SHP77 (cell line): ENCODE measurements at places on chromosomes 1 and 21.

DNA sequence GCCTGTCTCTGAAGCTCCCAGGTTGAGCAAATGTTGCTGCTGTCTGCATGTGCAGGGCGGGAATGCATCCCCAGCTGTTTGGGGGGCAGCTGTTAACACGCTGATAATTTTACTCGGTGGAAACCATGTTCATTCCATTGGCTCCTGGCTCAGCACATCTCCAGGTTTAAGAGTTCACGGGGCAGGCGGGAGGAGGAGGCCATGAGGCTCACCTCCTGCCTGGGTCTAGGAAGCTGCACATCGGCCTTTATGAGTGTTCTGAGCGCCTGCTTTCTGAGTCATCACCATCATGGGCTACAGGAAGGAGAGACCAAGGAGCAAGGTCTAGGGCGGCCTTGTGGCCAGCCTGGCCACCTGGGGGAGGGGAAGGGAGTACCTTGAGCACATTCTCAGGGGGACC, 29.7 kb downstream of the AJAP1 start:
- no peak for DNase-seq

DNA sequence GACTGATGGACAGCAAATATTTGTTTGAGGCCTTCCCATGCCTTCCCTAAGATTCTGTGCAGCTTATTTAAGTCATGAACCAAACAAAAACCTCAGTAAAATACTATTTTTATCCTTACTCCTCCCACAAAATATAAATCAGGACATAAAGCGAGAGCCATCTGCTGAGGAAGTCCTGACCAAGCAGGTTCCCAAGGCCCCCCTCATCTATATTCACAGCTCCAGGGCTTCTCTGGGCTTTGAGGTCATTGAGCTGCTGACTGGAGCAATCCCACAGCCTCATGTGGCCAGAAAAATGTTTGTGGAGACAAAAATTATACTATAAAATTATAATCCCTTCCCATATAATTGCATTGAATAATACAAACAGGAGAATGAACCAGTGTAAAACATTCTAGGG, 846.2 kb downstream of the ADGRL2 start:
- DNase-seq: no peak

- no peak for DNase-seq
These were observed 125.9 kb upstream of the EDN2 start for GRCh38 chr1:41610361-41610760.

DNA sequence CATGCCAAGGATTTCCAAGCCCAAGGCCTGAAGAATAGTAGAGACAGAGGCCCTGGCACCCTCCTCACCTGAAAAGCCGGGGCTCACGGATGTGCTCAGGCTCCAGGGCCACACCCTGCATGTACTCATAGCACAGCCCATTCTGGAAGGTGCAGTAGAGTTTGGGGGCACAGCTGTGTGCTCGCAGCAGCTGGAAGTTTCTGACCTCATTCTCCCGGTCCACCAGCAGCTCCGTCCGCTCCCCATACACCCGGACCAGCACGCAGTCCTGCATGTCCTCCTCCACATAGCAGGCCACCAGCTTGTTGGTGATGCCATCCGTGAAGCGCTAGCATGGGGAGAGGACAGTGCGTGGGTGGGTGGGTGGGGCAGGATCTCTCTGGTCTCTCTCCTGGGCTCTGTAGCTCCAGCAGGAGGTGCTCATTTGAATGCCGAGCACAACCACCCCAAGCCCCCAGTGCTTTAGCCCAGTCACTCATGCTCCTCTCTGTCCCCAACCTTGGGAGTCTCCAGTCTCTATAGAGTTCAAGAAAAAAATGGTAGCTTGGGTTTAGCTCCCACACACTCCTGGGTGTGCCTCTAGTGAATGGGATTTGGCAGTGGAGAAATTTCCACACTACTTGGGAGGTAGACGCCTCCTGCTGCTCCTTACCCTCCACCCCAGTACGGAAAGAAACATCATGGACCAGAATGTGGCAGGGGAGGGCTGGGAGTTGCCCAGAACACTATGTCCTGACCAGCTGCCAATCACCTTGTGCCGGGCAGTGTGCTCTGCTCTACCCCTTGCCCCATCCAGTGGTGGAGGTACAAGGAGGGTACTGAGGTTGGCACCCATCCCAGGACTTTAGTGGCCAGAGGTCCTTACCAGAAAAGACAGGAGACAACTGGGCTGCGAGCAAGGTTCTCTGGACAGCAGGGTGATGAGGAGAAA, 1.9 kb downstream of the ETNK2 start:
- DNase-seq: no peak

DNA sequence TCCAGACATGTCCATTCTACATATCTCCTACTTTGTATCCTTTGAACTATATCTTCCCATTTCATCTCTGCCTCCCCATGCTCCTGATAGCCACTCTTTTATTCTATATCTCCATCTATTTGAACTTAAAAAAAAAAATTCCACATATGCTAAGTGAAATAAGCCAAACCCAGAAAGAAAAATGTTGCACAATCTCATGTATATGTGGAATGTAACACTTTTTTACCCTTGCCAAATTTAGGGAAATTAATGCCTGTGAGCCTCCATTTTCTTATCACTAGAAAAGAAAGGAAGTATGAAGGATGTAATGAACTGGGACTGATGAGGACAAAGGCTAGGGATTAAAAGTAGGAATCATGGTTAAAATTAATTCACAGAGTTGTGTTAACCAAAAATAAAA, 53.5 kb downstream of the RGS13 start:
- DNase-seq: no peak

DNA sequence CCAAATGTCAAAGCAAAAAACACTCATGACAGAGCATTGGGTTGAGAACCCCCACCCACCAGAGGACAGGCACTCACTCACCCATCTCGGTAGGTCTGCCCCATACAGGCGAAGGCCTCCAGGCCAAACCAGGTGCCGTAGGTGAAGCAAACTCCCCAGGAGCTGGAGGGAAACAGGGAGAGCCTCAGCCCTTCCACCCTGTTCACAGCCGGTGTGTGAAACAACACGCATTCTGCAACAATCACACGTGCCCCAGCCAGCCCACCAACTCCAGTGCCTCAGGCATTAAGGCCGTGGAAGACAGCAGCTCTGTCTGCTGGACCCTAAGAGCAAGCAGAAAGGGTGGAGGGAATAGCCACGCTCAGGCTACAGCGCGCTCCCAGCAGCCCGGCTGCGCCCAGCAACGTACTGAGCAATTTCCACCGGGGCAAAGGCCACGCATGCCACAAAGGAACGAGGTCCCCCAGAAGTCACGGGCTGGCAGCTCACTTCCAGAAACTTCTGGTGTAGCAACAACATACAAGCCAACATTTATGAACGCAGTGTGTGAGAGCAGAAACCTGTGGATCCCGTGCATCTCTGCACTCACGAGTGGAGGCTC, 11.4 kb upstream of the SPATC1L start:
- no peak for DNase-seq

- peak; percentile 3 for DNase-seq
These were observed 40.7 kb upstream of the SCMH1 start for GRCh38 chr1:41282679-41283317.

GRCh38 chr1:244444854-244445253, 6.9 kb downstream of the ADSS2 start:
- no peak for DNase-seq

DNA sequence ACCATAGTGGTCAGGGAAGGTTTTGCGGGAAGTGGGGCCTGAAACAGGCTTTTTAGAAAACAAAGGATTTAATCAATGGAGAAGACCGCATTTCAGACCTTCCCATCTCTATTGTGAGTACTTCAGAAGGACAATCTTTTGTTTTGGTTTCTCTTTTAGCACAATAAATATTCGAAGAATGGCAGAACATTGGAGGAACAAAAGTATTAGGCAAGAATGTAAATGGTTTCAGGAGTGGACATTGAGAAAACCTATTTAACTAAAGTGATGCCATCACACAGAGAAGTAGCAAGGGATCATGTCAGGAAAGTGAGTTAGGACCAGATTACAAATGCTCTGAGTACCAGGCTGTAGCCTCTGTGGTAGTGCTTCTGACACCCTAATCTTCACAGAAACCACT, 26.8 kb upstream of the UBE2U start:
- DNase-seq: no peak

- no peak for DNase-seq
These were observed 72.9 kb downstream of the SKI start for GRCh38 chr1:2300851-2301606.

DNA sequence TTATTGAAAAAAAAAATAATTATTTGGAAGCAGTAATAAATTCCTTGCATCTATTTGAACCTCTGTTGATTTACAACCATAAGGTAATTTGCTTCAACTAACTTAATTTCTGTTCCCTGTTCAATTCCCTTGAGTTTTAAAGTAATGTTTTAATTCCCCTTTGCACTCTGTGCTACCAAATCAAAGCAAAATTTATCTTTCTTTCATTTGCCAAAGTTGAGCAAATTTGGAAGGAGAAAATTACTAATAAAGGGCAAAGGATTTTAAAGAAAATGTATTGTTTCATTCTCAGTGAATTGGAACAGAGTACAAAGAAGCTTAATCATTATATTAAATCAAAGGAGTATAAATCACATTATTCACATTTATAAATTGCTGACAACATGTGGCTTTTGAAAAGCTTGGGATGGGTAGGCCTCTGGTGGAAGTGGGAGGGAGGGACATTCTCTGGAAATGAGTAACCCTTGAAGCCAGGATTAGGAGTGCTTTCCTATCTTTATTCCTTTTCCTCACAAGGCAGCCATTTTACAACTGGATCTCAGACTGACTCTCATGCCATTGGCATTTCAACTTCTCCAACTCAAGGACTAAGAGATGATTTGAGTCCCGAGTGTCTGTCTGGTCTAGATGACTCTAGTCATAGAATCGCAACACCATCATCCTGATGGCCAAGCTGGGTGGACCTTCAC, 331.6 kb upstream of the DUSP10 start:
- DNase-seq: no peak

- DNase-seq: no peak
These were observed 64.5 kb upstream of the PRRC2C start for GRCh38 chr1:171420810-171421209.

DNA sequence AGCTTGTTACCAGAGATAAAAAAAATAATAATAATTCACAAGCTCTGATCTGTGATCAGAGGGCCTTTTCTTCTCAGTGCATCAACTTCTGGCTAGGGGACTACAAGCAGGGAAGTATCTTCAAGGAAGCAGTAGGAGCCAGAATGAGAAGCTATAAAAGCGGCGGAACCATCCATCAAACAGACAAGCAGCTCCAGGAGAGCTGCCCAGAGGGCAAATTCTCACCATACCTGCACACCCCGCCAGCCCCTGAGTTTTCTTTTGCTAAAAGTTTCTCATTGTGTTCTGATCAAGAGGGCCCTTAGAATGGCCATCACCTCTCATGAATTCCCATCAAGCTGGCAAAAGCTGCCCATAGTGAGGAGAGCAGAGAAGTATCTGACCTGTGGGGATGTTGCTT, 99.4 kb downstream of the SMYD2 start:
- no peak for DNase-seq

GRCh38 chr1:231039161-231040018, 664 bp downstream of the FAM89A start:
- DNase-seq: peak; percentile 32

DNA sequence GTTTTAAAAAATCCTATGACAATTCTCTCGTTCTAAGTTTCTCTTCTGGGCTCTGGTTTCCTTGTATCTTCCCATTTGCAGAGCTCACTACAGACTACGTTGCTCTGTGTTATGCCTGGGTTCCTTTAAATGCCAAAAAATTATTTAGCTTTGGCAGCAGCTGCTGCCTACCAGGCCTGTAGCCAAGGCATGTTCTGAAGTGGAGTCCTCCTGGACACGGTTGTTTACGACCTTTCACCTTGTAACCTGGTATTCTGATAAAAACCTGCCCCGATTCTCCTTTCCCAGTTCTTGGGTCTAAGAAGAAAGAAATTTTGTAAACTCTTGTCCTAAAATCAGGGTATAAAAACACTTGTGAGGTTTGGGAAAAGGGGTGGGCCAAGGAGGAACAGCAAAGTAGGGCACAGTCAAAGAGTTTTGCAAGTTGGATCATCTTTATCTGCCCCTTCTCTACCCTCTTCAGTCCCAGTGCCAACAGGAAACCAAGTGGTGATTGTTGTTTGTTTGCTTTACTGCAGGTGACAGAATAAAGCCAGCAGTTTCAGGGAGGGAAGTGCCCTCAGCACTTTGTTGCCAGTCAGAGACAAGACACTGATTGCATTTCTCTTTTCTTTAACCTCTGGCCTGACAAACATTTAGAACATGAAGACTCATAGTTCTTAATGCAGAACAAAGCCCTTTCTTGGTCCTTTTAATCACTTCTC, 3.1 kb upstream of the TXNIP start:
- DNase-seq: peak; percentile 20

GRCh38 chr1:104291156-104291555, 541.5 kb downstream of the AMY1C start:
- DNase-seq: no peak

GRCh38 chr21:21179619-21180298, 181.6 kb downstream of the NCAM2 start:
- no peak for DNase-seq

GRCh38 chr21:37552496-37553029, 186.0 kb downstream of the DYRK1A start:
- DNase-seq: no peak

DNA sequence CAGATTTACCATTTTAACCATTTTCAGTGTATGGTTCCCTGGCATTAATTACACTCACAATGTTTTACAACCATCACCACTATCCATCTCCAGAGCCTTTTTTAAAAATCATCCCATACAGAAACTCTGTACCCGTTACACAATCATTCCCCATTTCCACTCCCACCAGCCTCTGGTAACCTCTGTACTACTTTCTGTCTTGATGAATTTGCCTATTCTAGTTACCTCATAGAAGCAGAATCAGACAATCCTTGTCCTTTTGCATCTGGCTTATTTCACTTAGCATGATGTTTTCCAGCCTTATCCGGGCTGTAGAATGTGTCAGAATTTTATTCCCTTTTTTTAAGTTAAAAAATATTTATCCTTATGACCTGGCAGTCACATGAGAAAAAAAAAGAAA, 33.0 kb downstream of the PGM1 start:
- no peak for DNase-seq

- DNase-seq: no peak
These were observed 346.2 kb upstream of the SNX7 start for GRCh38 chr1:98315309-98315708.

GRCh38 chr1:53573931-53574330, 114.7 kb downstream of the DMRTB1 start:
- no peak for DNase-seq

DNA sequence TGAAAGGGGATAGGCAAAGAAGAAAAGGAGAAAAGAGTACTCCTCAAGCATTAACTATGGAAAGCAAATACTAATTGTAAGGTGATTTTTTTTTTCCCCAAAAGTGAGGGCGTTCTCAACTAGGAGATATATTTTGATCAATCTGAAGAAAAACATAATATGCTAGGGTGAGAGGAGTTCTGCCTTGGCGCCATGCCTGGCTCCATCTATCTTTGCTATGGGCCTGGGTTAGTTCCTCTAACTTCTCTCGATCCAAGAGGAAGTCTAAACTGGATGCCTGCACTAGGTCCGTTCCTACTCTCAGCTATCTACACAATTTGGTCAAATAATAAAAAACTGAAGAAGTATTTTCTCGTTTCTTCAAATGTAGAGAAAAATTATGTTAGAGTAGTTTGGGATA, 20.5 kb downstream of the CNN3 start:
- DNase-seq: no peak

- no peak for DNase-seq
These were observed 49.7 kb downstream of the SLX9 start for GRCh38 chr21:44989537-44989886.
